ENCODE measurements at places on chromosomes 13 and 19.

GRCh38 chr19:46944123-46944748 is 75.4 kb upstream of the NPAS1 start:
- DNase-seq, result no peak

DNA sequence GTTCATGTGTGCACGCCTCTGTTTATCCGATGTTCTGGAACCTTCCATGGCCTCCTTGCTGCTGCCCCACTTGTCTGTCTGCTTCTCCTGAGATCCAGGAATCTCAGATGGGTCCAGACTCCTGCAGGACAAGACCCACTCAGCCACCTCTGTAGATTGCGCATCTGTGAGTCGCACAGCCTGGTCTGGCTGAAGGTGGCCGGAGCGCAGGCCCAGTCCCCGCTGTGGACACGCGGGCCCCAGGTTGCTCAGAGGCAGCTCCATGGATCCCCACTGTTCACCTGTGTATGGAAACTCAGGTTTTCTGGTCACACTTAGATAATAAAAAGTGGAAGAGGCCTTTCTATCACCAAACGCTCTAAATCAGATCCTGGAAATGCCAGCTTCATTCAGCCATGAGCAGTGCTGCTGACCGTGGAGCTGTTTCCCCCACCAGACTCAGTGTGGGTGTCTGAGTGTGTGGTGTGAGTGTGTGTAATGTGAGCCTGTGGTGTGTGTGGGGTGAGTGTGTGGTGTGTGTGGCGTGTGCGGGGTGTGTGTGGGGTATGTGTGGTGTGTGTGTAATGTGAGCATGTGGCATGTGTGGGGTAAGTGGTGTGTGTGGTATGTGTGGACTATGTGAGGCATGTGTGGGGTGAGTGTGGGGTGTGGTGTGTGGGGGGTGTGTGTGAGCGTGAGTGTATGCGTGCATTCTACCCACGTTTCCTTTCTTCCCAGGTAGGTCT is 59.5 kb downstream of the MCF2L start:
- no peak for DNase-seq

GRCh38 chr13:61247149-61247936 is 168.3 kb downstream of the PCDH20 start:
- no peak for DNase-seq

DNA sequence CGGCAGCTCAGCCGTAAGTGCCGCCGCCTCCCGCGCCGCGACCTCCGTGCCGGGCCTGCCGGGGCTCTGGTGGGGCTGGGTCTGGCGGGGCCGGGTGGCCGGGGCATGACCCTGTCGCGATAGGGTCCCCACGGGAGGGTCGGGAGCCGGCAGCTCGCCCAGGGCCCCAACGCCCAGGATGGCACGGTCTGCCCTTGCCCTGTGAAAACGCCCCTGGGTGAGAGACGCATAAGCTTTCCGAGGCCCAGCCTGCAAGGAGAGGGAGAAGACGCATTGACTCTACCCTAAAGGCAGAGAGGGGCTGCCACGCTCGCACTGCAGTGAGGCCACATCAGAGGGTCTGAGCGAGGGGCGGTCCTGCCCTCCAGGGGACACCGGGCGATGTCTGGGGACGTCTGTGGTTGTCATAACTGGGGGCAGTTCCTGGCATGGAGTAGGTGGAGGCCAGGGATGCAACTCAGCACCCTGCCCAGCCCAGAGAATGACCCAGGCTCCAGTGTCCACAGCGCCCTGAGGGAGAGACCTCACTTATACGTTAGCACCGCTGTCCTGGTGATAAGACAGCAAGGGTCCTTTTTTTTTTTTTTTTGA is 539 bp downstream of the ZNF554 start:
- no peak for DNase-seq

DNA sequence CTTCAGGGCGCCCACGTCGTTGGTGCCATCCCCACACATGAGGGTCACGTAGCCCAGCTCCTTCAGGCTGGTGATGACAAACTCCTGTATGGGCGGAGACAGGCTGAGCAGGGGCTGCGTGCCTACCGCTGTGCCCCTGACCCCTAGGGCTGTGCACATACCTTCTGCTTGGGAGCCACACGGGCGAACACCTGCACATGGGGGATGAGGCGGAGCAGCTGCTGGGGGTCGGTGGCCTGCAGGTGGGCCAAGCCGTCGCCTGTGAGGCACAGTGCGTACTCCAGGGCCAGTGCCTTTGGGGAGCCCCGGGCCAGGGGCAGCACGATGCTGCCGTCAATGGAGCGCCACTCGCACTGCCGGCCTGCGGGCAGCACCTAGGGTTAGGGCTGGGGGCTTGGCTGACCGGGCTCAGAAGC is 6.1 kb upstream of the GMIP start:
- no peak for DNase-seq

- DNase-seq, result no peak
These were observed 15.1 kb upstream of the TRPC4 start for GRCh38 chr13:37884674-37885073.

- DNase-seq, result peak; percentile 41
These were observed 1.1 kb upstream of the ZNF581 start for GRCh38 chr19:55642153-55643002.

GRCh38 chr19:14366529-14366928 is 14.7 kb upstream of the ADGRE5 start:
- DNase-seq, result peak; percentile 70

DNA sequence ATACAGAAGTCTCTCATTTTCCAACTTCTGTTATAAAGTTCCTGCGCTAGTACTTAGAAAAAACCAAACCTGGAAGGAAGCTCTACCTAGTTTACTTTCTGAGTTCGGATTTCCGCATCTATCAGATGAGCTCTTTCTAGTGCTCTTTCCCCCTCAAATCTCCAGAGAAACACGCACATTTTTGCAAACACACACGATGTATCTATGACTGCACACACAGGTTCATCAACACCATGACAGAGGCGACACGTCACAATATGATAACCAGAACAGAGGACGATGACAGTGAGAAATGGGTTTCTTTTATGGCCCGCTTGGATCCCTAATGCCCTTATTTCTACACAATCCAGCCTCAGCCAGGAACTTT is 629 bp upstream of the LRRC63 start:
- no peak for DNase-seq

DNA sequence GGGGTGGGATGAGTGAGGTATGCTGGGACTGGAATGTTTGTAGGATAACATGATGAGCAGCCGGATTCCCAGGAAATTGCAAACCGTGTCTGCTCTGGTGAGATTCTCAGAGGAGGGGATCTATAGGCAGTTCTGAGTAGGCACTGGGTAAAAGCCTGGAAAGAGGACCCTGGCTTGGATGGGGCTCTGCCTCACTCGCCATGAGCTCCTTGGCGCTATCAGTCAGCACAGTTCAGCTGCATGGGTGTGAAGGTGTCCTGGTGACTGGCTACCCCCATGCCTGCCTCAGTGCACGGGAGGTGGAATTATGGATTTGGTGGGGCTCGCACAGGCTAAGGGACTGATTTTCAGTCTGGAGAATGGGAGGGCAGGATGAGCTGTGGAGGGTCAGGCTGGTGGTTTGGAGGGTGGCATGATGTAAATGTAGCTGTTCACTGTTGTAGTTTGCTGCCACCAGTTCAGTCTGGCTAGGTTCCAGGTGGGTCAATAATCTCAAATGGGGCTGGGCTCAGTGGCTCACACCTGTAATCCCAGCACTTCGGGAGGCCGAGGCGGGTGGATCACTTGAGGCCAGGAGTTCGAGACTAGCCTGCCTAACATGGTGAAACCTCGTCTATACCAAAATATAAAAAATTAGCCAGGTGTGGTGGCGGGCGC is 9.2 kb upstream of the ZNF627 start:
- DNase-seq, result no peak

DNA sequence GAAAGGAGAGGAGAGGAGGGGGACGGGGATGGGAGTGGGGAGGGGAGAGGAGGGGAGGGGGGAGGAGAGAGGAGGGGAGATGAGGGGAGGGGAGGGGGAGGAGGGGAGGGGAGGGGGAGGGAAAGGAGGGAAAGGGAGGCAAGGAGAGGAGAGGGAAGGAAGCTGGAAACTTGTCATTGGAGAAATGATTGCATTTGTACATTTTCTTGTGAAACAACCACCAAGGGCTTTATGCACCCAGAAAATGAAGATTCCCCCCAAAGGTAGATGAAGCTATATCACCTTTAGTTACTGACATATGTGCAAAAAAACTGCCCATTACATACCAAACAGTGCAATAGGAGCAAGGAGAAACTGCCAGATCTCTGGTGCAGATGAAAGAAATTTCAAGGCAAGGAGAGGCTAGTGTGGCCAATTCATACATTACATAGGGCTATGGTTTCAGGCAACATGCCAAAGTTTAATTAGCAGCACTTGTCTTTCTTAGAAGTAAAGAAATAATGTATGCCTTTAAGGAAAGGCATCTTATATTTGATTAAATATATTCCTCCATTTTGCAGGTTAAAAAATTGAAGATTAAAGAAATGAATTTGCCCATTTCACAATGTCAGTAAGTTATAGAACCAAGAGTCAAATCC is 49.5 kb upstream of the STK24 start:
- no peak for DNase-seq

DNA sequence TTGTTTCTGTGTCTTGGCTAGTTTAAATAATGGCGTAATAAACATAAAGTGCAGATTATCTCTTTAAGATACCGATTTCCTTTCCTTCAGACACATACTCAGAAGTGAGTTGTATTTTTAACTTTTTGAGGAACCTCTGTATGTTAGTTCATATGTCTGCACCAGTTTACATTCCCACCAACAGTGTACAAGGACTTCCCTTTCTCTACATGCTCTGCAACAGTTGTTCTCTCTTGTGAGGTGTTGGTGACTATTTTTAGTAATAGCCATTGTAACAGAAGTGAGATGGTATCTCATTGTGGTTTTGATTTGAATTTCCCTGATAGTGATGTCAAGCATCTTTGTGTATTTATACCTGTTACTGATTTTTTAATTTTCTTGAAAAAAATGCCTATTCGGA is 418.6 kb downstream of the UQCRFS1 start:
- no peak for DNase-seq

- no peak for DNase-seq
These were observed 167.5 kb upstream of the UBL3 start for GRCh38 chr13:30017880-30018279.

DNA sequence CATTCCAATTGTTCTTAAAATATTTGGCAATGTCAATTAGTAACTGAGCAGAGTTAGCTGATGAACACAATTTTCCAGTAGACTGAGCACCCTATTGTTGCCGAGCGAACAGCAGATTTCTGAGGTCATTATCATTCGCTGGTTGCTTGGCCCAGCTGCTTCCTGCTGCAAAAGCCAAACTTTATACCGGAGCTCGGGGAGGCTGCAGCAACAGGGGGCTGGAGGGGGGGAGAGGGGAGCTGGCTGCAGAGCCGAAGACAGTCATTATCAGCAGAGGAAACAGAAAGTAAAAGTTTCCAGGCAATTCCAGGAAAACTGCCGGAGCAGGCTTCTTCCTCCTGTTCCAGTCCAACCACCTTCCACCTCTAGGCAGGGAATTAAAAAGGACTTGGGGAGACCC is 77.9 kb downstream of the ZNF536 start:
- DNase-seq, result no peak

DNA sequence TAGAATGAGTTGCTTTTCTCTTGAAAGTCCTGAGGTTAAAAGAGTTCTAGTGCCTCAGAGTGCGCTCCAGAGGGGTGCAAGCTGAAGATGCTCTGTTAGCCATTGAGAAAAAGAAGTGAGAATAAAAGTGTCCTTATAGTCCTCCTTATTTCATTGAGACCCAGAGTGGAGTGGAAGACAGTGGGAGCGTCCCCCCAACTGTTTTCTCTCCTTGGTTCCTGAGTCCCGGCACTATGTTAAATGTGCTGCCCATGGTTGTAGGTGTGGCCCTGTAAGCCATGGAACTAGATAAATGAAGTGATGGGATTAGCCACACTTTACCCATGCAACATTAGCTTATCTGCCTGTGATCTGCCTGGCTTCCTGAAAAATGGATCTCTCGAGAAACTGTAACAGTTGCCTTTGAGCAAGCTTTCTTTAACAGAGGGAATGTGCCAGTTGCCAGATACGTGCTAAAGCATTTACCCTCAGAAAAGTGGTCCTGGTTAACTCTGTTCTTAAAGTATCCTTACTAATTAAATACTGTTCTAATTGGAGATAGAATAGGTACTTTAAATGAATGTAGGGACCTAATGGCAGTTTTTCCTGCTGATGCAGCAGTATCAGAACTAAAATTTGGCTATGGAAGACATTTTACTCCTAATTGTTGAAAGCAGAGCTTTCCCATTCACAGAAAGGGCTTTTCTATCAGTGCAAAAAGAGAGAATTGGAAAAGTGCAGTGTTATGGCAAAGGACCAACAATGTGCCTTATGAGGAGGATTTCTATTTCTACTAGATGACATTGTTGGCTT is 21.4 kb upstream of the PSG9 start:
- DNase-seq, result no peak

DNA sequence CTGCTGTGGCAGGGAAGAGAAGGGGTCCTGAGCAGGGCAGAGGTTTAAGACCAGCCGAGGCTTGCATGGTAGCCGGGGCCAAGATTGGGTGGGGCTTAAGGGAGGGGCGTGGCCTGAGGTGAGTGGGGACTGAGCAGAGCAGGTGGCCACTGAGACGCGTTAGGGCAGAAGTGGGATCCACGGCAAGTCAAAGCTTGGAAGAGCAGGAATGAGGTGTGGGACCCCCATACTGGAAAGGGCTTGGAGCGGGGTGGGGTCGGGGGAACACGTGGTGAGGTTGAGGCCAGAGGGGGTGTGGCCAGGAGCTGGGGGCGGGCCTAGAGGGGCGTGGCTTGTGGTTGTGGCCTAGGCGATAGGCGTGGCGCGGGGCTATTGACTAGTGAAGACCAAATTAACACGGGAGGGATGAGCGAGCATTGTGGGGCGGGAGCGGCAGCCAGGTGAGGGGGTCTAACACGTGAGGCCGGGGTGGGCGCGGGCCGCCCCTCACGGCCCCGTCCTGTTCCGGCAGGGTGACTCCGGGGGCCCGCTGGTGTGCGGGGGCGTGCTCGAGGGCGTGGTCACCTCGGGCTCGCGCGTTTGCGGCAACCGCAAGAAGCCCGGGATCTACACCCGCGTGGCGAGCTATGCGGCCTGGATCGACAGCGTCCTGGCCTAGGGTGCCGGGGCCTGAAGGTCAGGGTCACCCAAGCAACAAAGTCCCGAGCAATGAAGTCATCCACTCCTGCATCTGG is 3.3 kb downstream of the CFD start:
- DNase-seq, result no peak

GRCh38 chr13:32881777-32882145 is 134.5 kb upstream of the KL start:
- DNase-seq, result peak; percentile 6

DNA sequence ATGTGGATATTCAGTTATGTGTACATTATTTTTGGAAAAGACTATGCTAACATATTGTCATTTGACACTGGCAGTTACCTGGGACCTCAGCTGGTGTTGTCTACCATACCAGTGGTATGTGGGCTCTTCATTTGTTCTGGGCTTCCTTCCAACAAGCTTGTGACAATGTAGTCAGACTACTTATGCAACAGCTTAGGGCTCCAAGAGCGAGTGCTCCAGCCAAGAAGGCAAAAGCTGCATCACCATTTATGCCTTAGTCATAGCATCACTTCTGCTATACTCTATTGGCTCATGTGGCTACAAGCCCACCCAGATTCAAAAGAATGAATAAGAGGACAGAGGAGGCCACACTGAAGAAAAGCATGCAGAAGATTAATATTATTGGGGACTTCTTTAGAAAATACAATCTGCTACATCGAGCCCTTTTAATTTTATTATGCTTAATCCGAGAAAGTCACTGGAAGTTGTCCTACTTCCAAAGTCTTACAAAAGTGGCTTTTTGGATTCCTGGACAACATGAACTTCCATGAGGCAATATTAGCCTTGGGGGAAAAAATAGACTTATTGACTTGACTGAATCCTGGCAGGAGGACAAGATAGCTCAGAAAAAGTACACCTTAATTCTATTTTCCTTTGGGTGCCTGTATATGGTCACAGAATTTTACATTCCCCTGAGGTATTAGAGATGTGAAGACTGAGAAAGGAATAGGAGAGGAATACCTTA is 529.4 kb upstream of the HTR2A start:
- no peak for DNase-seq
